ENCODE measurements at places on chromosomes 7 and 10.

- no peak for DNase-seq
These were observed 48.9 kb upstream of the PAX2 start for GRCh38 chr10:100696477-100696901.

DNA sequence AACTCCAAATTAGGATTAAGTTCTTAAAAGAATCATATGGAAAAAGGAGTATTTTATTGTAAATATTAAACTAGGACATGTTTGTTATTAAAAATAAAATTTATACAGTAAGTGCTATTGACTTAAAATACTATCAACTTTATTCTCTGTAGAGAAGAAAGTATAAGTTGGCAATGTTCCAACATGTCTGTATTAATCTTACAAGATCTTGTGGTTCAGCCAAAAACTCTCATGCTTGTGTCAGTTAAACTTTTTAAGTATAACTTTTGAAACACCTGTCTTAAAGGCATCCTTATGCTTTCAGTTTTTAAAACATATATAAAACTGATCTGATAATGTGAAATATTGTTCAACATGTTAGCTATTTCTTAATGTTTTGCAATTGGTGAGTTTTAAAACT, 160.7 kb downstream of the ZEB1 start:
- no peak for DNase-seq

GRCh38 chr7:114652041-114652440, 237.4 kb downstream of the FOXP2 start:
- DNase-seq, result no peak

DNA sequence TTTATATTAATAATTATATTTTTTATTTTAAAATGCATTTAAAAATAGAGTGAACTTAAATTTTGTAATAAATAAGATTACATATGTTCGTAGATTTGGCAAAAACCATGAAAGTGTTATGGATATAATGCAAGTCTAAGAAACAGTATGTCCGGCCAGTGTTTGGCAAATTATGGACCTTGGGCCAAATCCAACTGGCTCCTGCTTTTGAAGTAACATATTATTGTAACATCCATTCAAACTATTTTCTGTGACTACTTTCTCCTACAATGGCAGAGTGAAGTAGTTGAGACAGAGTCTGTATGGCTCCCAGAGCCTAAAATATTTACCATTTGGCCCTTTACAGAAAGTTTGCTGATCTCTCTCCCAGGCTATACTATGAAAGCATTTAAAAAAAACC, 38.9 kb downstream of the TMEM229A start:
- peak; percentile 10 for DNase-seq

GRCh38 chr10:86872757-86873156, 84.7 kb downstream of the MMRN2 start:
- no peak for DNase-seq

GRCh38 chr10:115049960-115050359, 43.2 kb upstream of the ATRNL1 start:
- DNase-seq, result no peak

DNA sequence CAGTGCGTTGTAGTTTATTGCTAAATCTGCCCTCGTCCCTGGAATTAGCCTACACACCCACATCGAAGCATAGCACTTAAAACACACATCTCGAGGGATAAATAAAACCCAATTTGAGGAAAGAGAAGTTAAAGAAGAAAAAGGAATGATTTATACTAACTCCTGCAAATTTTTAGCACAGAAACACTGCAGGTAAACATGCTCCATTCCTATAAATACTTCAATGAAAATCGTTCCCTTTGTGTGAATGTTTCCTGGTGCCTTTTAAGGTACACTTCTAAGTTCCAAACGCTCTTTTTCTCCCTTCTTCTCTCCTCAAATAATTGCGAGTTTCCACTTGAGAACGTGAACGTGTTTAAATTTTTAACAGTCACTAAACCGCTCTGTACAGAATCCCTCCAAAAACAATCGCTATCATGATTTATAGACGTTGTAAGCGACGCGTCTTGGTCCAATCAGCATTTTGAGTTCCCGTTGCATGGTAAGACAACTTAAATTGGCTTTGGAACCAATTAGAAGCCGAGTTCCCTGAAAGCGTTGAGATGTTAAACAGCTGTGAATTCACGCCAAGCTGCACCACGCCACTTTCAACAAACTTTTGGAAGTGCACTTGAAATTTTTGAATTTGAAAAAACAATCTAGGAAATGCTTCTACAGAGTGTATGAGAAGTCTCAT, 12.5 kb upstream of the EBLN1 start:
- peak; percentile 62 for DNase-seq

GRCh38 chr10:80356563-80356988, at the start of the genes DYDC1 and DYDC2:
TSS of gene DYDC1 (minus strand) at chr10:80356755. CDS start at chr10:80352601, 4,154 bp downstream.
TSS of gene DYDC2 (plus strand) at chr10:80356781. CDS start at chr10:80362444, 5,663 bp downstream.
- peak; percentile 67 for DNase-seq

GRCh38 chr7:17802056-17802455, 138.2 kb downstream of the SNX13 start:
- no peak for DNase-seq

DNA sequence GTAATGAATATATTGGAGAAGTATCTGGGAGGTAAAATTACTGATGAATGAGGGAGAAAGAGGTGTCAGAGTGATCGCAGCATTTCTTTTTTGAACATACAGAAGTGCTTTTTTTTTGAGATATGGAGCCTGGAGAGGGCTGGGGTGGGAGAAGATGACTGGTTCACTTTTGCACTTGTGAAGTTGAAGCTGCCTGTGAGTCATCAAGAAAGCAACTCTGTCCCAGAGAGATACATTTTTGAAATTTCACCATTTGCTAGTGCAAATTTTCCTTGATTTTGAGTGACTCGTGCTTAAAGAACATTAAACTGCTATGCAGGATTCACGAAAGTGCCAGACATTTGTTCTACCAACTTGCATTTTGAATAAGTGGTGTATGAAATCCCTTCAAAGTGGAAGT, 81.8 kb downstream of the ADRA2A start:
- no peak for DNase-seq

GRCh38 chr7:75987026-75987804, 7.2 kb downstream of the TMEM120A start:
- no peak for DNase-seq

DNA sequence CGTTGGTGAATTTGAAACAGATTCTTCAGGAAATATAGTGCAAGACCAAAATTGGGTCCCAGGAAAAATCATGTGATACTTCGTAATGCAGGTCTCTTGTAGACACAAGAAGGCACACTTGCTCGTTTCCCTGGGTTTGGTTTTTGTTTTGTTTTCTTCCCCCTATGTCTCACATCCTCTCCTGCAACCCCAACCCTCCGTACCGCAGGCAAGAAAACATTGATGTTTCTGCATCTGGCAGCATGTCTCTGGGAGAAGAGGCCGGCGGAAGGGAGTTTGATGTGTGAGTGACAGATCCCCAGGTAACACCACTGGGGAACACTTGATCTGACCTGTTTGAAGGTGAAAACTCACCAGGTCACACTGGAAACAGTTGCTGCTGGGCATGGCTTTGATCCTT, 718.5 kb downstream of the AUTS2 start:
- no peak for DNase-seq

GRCh38 chr7:150927956-150928344, 50.2 kb downstream of the KCNH2 start:
- DNase-seq, result no peak

GRCh38 chr7:49791088-49791741, 17.8 kb downstream of the VWC2 start:
- DNase-seq, result no peak

DNA sequence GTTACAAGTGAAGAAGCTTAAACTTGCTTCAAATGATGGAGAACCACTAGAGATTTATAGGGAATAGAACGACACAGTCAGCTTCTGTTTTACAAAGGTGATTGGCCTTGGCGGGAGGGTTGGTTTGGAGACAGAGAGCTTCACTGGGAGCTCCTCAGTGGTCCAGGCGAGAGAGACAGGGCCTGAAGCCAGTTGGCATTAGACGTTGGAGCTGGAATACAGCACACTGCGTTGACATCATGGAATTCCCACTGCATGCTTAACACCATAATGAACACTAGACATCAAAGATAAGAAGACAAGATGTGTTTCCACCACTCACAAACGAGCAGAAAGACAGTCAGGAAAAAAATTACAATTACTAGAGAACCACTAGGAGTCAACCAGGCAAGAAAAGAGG, 67.8 kb downstream of the TBXAS1 start:
- no peak for DNase-seq

DNA sequence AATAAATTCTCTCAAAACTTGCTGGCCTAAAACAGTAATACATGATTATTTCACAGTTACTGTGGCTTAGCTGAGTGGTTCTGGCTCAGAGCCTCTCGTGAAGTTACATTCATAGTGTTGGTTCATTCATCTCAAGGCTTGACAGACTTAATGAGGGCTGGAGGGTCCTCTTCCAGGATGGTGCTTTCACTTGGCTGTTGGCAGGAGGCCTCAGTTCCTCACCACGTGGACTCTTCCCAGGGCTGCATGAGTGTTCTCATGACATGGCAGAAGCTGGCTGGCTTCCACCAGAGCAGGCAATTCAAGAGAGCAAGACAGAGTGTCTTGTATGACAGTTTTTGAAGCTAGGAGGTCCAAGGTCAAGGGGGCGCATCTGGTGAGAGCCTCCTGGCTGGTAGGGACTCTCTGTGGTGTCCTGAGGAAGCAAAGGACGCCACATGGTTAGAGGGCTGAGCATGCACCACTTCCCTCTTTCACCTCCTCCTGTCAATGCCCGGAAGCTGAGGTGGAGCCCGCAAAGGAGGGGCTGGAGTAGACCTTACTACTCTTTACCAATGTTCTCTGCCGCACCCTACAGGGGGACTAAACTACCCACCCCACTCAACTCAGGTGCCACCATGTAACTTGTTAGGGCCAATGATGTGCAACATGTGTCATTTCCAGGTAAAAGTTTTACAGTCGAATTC, 58.2 kb upstream of the YAE1 start:
- no peak for DNase-seq

DNA sequence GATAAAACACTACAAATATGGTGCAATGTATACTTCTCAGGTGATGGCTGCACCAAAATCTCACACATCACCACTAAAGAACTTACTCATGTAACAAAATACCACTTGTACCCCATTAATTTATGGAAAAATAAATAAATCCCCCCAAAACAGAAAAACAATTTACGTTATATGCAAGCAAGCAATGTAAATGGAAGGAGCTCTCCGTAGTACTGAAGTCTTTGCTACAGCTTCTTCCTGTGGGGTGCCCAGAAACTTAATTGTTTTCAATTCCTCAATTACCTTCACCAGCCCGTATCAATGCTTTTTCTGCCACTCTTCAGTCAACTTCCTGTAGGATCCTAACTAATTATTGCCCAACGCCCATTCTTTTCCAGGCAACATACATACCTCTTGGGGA, 138.1 kb downstream of the RELN start:
- peak; percentile 6 for DNase-seq

GRCh38 chr10:61612009-61612408, 50.7 kb upstream of the CABCOCO1 start:
- no peak for DNase-seq

DNA sequence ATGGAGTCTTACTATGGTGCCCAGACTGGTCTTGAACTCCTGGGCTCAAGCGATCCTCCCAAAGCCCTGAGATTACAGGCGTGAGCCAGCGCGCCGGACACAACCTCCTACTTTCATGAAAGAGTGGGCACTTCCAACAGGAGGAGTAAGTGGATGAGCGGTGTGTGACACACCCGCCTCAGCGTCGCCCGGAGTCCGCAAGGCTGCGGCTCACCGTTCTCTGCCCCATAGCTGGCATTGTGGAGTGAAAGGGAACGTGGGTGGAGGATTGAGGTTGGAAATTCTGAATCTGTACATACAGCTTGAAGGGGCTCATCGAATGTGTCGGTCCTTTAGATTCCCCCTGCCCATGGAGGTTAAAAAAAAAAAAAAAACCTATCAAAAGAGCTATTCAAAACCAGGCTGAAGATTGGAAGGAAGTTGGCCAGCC, 524 bp upstream of the PRXL2A start:
- DNase-seq, result no peak

GRCh38 chr10:89163265-89163995, 43.7 kb downstream of the CH25H start:
- no peak for DNase-seq

GRCh38 chr10:42242135-42242805, 396.1 kb downstream of the ZNF33B start:
- no peak for DNase-seq

GRCh38 chr7:34365611-34366010, 292.4 kb upstream of the NPSR1 start:
- DNase-seq, result no peak

GRCh38 chr7:65379318-65379717, 5.7 kb downstream of the ZNF92 start:
- DNase-seq, result no peak
